ENCODE measurements at places on chromosomes 11 and 22. TPM values are rescaled to one million over a fixed set of nuclear protein-coding genes. Genes with fewer than 3 reads are reported as not detected.

DNA sequence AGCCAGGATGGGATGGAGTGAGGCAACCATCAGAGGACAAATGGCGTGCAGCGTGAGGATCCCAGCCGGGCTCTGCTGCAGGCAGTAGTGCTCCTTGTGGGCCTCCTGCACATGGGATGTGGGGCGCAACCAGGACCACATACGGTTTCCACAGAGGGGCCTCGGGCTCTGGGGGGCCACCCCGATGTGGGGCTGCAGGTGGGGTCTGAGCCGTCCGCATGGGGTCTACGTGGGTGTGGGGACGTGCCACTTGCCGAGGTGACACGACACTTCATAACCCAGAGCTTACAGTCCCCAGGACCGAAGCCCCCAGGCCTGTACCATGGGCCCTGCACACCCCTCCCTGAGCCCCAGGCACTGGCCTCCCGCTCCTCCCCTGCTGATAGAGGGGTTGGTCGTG, 10.8 kb downstream of the TTLL8 start:
- no peak for DNase-seq

DNA sequence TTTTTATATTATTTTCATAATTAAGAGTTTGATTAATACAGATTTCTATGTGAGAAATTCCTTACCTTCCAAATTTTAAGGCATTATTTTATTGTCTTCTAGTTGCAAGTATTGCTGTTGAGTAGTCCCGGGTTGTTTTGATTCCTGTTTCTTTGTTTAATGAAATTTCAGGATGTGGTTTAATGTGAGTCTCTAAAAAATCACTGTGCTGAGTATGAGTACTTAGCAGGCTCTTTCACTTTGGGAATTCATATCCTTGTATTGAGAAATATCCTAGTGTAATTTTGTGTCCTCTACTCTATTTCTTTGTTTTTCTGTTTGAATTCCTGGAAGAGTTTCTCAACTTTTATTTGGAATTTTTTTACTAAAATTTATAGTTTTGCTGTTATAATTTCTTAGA, 113.2 kb downstream of the TMEM135 start:
- DNase-seq: peak; percentile 34

Gene ABTB2
- 5.8 TPM for total RNA-seq

Gene SCN2B
- total RNA-seq: 4.9 TPM

Gene PGR
- 2.0 TPM for total RNA-seq
